NCI-H524 treated with DMSO at 0.1 percent for 48 hours (cell line): ENCODE measurements at places on chromosomes 6 and 20.

DNA sequence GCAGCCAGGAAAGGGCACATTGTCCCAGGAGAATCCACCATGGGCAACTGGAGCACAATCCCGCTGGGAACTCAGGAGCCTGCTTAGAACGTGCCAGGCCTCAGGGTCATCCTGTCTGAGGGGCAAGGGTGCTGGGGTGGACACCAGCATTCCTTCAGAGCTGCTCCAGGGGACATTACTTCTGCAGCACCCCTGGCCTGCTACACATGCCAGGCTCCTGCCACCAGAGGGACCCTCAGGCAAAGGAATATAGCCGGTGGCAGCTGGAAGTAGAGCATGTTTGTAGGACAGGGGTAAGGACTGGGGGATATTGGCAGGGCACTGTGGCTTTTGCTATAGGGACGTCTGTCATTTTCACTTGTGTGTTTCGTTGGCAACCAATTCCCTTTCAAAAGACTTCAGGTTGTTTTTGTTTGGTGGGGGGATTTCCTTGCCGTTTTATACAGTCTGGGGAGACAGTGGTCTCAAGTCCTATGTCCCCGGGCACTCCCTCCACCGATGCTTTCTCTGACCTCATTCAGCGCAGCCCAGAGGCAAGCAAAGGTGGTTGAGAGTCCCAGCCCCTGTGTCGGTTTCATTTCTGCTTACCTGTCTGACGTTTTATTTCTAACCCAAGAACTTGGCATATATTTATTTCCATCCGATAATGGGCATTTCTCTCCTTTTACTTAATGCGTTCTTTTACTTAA is 130.8 kb downstream of the JPH2 start:
- no peak for DNase-seq

DNA sequence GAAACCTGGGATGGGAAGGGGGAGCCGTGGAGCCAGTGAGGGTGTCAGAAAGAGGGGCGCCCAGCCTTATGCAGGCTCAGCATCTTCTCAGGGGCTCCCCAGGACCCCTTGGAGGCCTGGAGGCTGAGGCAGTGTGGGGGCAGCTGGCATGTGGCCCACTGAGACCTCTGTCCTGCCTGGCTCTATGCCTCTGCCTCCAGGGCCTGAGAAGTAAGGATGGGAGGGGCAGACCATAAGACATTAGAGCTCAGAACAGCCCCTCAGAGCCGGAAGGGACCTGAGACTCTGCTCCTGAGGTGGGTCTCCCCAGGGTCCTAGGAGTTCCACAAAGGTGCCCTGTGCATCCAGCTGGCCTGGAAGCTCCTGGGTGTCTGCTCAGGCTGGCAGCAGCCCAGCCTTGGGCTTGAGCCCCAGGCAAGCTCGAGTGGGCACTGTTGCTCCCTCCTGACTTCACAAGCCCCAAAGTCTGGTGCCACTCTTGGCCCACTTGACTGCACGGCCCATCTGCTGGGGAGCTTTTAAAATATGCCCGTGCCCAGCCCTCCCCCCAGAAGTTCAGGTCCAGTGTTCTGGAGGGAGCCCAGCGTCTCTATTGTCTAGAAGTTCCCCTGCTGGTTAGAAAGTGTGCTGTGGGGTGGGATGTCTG is 126.8 kb downstream of the GRM4 start:
- peak; percentile 73 for DNase-seq

DNA sequence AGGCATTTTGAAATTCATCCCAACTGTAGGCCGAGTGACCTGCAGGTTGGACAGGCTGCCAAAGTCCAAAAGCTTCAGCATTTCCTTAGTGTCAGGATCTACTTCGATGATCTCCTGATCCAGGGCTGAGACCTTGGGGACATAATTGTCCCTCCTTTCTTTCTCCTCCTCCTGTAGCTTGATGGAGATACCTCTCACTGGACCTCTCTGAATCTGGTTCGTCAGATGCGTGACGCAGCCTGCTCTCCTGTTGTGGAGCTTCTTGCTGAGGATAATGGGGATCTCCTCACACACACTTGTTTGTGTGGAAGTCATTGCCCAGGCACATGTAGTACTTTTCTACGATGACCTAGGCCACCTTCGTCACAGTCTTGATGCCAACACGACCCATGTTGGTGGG is 1.5 kb upstream of the MAS1L start:
- no peak for DNase-seq

- DNase-seq: no peak
Measured at GRCh38 chr6:106939208-106939607, 35.3 kb downstream of the CD24 start.

DNA sequence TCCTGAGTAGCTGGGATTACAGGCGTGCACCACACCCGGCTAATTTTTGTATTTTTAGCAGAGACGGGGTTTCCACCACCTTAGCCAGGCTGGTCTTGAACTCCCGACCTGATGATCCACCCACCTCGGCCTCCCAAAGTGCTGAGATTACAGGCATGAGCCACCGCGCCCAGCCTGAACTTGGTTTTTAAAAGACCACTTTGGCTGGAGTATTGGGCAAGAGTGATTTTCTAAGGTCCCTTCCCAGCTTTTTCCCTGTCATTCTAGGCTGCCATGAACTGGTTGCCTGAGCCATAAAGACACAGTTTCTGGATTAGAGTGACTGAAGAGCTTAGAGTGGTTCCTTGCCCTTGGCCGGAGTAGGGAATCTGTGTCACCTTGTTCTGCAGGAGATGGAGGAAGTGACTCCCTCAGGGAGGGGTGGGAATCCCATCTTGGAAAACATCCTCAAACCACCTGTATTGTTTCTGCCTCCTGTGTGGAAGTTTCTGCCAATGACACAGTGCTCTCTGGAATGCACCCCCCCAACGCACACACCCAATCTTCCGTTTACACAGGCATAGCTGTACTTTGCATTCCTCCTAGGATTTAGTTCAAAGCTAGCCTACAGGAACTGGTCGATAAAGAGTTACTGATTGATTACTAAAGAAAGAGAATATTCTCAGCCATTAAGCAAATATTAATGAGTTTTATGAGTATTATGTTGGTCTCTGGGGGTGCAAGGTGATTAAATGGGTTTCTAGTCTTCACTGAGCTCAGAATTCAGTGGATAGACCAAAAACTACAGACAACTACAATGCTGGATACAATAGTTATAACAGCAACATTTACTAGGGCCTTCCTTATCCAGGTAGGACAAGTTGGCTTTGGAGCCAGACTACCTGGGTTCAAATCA is 18.2 kb downstream of the BCL2L1 start:
- no peak for DNase-seq

GRCh38 chr20:38602185-38602581 is 574 bp downstream of the ARHGAP40 start:
- no peak for DNase-seq

DNA sequence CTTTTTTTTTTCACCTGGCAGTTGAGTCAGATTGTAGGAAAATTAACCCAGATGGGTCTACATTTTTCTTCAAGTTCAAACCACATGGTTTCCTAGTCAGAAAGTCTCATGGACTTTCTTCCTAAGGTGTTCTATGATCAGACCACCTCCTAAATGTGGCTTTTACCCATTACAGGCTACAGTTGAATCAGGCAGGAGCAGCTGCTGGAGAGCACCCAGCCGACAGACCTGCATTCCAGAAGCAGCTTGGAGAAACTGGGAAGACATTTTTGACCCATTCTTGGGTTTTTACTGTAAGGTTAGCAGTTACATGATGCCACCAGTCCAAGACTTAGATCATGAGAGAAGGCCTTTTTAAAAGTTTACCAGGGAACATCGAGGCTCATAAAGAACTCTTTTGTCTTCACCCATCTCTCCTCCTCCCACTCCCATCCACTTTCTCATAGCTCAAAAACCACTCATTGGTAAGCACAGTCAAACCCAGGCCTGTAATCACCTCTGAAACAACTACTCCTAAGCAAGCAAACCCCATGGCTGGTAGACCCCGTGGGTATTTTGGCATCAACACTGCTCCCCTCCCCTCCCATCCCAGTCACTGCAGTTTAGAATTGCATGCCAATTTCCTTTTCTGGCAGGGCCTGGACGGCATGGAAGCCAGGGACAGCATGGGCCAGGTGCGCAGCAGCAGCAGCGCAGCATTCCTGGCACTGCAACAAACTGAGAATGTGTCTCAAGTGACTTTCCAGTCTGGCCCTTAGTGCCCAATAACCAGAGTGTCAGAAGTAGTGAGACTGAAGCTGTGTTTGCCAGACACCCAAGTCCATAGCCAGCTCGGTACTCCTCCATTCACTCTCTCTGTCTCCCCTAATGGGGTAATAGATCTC is 113.7 kb downstream of the CLIC5 start:
- no peak for DNase-seq

GRCh38 chr20:62902926-62903615 is 23.2 kb downstream of the DIDO1 start:
- no peak for DNase-seq

GRCh38 chr6:14974792-14975470 is 270.9 kb upstream of the JARID2 start:
- no peak for DNase-seq
